ENCODE measurements at places on chromosomes 5 and 9. TPM values are rescaled to one million over a fixed set of nuclear protein-coding genes. Genes with fewer than 3 reads are reported as not detected.
A peak's percentile ranks its signal among the peaks of the same experiment; 100 is the strongest.

ARHGEF37 gene
- total RNA-seq: 1.1 TPM

- no peak for DNase-seq
Observed at GRCh38 chr9:14311956-14312685, 1.8 kb downstream of the NFIB start.

DNA sequence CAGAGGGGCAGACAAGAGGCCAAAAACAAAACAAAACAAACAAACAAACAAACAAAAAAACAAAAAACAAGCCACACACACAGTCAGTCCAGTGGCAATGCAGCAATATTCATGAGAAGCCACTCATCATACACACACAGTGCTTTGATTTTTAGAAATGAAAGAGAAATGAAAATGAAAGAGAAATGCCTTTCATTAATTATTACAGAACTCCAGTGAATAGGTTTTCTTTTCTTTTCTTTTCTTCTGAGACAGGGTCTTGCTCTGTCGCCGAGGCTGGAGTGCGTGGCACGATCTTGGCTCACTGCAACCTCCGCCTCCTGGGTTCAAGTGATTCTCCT lies 36.9 kb downstream of the SPRY4 start:
- no peak for DNase-seq

MYMK gene
- total RNA-seq: 0.34 TPM

NR5A1 gene
- 0.39 TPM for total RNA-seq

DNA sequence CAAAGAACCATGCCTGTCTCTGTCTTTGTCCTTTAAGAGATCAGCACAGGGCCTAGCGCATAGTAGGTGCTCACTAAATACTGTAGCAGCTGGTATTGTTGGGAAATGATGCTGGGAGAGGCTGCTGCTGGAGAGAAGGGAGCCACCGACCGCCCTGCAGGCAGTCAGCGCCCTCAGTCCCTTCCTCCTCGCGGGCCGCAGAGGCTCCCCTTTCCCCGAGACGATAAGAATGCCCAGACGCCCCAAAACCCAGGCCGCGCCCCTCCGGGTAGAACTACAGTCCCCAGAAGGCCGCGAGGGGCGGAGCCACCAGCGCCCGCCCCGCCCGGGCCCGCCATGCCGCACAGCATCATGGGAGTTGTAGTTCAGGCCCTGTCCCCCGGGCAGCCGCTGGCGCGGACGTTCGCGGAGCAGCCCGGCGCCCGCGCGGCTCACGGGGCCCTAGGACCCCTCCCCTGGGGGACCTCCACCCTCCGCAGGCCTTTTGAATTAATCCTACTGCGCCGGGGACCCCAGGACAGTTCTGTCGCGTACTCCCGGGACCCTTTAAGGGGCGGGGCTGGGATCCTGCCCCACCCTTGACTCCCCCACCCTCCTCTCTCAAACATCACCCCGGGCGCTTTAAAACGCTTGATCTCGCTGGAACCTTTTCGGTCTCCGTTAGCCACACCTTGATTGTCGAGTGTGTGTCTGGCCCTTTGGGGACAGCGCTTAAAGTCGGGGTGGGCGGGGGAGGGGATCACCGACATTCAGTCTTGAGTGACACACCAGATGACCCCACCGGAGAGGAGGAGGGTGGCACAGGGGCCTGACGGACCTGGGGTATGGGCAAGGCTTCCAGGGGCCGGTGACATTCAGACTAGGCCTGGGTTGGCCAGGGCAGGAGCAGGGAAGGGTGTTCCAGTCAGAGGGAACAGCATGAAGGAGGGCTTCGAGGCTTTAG lies 24.8 kb upstream of the IER5L start:
- peak; percentile 93 for DNase-seq

DNA sequence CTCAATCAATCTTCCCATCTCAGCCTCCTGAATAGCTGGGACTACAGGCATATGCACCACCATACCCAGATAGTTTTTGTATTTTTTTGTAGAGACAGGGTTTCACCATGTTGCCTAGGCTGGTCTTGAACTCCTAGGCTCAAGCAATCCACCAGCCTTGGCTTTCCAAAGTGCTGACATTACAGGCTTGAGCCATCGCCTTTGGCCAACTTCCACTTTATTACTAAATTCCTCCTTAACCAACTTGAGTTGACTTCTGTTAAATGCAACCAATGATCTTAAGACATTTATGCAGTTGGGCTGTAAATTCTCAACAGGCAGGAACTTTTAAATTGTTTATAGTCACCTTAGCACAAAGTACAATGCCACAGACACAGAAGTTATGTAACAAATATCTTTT lies 2.8 kb downstream of the LARS1 start:
- DNase-seq: no peak

DNA sequence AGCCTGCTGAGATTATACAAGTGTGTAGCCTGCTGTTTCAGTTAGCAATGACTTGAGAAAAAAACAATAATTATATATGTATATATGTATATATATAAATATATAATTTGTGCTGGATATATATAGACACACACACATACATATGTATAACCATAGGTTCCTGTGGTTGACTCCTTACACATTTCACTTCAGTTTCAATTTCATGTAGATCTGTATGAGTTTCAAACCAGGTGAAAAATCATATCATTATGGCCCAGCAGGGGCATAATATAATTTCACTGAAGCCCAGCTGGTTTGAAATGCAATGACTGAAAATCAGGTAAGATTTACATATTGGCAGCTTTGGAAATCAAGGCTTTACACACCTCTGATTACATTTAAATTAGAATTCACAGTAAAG lies 690.4 kb upstream of the CDH18 start:
- no peak for DNase-seq

NMUR2 gene
- 0.16 TPM for total RNA-seq

SLC6A19 gene
- not detected for total RNA-seq

BHMT2 gene
- 0.11 TPM for total RNA-seq

DNA sequence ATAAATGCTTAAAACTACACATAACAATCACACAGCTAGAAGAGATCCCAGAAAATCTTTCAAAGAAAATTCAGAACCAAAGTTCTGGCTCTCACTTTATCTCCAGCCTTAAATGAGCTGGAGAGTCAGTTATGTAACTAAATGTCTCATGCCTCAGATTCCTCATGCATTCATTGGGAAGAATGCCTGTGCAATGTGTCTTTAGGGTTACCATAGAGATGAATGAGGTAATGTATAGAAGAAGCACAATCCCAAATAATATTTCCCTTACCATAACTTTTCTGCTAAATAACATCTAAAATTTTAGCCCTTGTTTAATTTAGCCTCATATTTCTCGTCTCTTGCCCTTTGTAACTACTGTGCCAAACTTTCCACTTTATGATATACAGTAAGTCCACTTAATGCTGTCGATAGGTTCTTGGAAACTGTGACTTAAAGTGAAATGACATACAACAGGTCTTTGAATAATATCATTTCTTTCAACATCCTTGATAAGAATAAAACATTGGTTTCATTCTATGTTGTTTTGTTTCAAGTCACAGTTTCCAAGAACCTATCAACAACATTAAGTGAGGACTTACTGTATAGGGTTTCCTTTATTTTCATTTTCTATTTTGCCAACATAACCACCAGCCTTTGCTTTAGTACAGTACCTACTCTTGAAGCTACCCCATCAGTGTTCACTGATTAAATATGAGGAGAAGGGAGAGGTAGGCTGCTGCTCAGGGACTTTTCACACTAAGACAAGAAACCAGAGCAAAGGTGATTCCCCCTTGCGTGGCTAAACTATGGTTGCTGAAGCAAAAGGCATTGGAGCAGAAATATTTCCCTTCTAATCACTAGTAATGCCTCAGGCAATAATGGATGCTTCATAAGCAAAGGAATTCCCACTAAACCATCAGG lies 295.7 kb upstream of the PTGER4 start:
- no peak for DNase-seq

PCDHGA4 gene
- 3.9 TPM for total RNA-seq

CCL27 gene
- total RNA-seq: 1.0 TPM

SHOC1 gene
- not detected for total RNA-seq
